ENCODE measurements at places on chromosomes 5 and 9. TPM values are rescaled to one million over a fixed set of nuclear protein-coding genes. Genes with fewer than 3 reads are reported as not detected.

DNA sequence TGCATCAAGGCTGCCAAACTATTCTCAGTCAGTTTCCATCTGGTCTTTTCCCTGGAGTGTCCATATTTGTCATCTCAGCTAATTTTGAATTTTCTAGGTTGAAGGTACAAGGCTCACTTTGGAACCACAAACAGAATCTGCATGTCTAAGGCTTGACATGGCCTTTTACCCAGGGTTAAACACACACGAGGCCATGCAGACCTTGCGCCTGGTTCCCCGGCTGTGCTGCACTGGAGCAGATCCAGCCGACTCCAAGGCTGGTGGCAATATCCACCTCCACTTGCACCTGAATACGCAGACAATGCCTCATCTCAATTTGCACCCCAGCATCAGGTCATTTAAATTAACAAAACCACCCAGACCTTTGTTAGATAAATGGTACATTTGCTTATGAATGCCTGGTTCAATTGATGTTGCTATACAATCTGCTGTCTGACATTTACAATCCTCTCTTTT is 276.2 kb downstream of the HSPA4 start:
- DNase-seq = no peak

Gene SEMA5A
- polyA plus RNA-seq = not detected

DNA sequence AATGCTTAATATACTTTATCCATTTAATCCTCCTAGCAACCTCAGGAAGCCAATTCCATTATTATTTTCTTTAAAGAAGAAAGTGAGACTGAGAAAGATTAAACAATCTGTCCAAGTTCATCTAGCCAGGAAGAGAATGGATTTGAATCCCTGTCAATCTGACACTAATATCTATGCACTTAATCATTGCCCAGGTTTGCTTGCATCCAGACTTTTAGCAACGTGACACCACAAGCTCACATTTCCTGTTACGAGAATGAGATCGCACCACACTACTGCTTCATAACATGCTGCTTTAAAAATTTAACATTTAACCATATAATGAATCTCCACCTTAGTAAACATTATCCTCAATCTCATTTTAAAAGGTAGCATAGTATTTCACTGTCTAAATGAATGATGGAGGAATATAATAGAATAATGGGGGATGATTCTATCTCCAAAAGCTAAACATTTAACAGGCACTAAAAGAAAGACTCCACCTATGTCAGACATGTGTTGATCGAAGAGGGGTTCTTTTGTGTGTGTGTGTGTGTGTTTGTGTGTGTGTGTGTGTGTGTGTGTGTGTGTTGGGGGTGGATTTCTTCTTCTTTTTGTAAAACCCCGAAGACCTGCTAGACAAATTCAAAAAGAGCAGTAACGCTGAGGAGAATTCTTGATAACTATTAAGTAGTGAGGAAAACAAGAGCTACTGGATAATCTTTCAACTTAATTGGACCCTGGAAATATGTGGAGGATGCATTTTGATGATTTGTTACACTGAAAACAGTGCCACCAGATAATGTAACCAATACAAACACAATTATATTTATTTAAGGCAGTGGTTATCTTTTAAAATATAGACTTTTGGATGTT is 138.7 kb upstream of the NR3C1 start:
- DNase-seq = no peak

- no peak for DNase-seq
These were observed 659.4 kb upstream of the ADAMTS16 start for GRCh38 chr5:4480528-4481349.

- DNase-seq = no peak
These were observed 58.2 kb downstream of the NACC2 start for GRCh38 chr9:136036848-136037247.

DNA sequence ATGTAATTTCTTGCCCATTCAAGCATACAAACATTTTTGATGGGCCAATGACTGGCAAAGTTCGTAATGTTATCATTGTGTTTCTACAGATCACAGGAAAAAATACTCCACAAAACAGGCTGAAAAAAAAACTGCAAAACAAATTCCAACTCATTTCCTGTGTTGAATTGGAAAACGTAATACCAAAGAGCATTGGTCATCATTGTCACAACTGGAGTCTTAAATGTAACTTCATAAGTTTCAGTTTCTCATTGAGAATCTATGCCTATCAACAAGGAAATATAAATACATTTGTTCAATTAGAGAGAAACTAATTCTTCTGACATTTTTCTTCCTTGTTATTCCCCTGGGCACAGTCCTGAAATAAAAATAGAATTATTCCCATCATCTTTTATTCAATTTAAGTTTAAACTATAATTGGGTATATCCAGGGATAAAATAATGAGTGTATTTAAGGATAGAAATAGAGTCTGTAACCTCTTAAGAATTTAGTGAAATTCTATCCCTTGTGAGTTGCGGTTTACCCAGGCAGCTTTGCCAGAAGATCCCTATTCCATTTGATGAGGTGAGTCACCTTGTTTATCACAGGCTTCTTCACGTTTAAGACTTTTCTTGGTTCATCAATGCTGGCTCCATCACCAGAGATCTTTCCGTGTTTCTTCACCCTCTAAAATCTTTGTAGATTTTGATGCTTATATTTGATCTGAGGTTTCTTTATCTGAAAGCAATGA is 112.7 kb upstream of the ITGA1 start:
- no peak for DNase-seq

Gene CBY3
- polyA plus RNA-seq = not detected

DNA sequence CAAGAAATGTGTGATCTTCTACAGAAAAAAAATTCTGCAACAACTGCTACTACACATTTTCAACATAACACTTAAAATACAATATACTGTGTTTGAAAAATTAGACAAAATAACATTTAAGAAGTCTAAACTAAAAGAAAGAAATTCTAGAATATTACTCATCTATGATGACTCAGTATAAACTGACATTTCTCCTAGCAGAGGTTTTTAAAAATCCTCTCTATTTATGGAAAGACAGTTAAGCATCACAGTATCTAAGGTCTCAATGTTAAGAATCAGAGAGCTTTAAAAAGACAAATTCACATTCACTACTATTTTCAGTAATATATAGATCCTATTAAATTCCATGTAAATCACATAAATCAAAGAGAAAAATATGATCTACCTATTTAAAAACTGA is 61.3 kb downstream of the NR2F1-AS1 start:
- no peak for DNase-seq

DNA sequence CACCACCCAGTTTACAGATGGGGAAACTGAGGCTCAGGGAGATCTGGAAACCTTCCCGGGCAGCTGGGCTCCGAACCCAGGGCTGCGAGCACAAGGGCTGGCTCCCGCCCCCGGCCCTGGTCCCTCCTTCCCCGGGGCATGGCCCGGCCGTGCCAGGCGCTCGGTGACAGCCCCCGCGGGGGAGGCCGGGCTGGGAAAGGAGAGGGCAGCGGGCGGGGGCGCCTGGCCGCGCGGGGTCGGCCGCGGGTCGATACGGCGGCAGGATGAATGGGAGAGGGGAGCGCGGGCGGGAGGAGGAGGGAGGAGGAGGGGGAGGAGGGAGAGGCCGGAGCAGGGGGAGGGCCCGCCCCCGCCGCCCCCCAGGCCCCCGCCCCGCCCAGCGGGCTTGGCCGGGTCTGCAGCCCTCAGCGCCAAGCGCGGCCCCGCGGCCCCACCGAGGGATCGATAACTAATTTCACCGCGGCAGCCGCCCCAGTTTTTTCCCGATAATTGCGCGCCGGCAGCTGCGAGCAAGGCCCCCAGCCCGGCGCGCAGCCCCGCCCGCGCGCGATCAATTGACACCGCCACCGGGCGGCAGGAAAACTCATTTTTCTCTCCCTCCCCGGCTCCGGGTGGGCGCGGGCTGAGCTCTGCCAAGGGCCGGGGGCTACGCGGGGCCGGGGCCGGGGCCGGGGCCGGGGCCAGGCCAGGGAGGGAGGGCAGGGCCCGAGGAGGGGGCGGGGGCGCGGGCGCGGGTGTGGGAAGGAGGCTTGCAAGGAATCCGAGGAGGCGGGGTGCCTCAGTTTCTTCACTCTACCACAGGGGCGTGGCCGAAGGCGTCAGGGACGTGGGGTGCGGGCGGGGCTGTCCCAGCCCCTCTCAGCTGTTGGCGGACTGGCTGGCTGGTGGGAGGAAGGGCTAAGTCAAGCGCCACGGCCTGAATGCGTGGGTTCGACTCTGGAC is 52.1 kb downstream of the C9orf50 start:
- no peak for DNase-seq

DNA sequence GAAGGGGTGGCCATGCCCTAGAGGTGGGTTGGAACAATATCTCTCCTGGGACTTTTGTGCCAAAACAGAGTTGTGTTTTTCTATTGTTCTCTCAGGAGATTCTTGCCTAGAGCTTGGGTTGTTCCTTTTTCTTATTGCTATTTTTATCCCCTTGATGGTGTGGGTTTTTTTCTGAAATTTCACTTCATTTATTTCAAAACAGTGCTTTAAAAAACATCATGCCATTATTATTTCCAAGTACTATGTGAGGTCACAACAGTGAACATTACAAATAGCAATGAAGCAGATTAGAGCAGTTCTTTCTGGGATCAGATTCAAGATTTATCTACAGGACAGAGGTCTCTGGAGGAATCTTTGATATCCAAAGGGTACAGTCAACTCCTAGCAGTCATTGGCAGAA is 76.6 kb downstream of the ACTBL2 start:
- DNase-seq = no peak

GRCh38 chr5:53361708-53362107 is 118.7 kb upstream of the FST start:
- no peak for DNase-seq

Gene FBXO10
- 2.7 TPM for polyA plus RNA-seq

DNA sequence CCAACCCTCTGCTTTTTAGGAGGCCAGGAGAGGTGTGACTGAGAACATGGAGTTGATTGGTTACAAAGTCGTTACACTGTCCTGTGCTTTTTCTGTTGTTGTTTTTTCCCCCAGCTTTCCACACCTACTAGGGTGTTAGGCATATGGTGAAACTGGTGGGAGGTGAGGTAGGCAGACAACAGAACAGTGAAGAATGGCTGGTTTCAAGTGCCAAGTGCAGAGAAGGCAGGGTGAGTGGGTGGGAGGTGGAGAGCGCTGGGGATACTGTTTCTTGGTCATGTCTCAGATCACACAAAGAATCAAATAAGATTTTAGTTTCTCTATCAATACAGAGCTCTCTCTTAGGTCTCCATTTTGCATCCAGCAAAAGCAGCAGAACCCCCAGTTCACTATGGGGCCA is 2.2 kb upstream of the SPTAN1 start:
- no peak for DNase-seq

Gene GABRG2
- polyA plus RNA-seq = not detected

Gene GDA
- polyA plus RNA-seq = 0.11 TPM

Gene HMMR
- 1.3 TPM for polyA plus RNA-seq

DNA sequence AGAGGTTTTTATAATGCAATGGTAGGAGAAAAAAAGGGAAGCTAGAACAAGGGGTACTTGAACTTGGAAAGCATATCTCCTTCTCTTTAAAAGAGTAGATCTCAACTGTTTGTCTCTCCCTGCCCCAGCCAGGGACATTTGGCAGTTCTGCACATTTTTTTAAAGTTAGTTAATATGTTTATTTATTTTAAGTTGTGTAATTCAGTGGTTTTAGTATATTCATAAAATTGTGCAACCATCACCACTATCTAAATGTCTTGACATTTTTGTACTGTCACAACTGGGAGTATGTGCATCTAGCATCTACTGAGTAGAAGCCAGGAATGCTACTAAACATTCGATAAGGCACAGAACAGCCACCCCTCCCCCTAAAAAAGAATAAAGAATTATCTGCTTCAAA is 103.5 kb upstream of the DPYSL3 start:
- DNase-seq = no peak

- DNase-seq = no peak
These were observed 70.1 kb upstream of the FSTL4 start for GRCh38 chr5:133682451-133682850.

DNA sequence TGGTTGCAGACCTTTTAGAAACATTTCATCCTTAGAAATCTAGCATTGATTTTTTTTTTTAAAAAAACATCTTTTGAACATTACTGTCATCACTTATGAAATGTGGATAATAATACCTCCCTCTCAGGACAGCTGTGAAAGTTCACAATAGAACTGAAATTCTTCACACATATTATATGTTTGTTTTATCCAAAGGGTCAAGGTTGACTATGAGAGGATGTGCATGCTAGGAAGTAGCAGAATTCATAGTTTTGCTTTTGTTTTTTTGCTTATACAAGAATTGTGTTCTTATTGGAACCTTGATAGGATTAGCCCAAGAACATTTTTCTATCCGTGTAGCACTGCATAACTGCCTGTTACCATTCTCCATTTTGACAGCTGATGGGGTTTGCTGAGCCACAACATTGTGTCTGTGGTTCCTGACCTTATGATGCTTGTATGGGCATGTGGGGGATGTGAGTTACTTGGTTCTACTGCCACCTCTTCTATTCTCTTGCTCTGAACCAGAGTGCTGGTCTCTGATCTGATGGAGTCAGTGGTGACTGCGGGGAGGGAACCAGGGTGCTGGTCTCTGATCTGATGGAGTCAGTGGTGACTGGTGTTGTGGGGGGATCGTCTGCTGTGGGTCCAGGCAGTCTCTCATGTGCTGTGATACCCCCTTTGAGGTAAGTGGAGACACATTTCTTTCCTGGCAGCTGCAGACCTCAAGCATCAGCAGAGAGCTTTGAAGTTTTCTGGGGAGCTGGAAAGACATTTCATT is 27.1 kb upstream of the ACTBL2 start:
- DNase-seq = no peak

DNA sequence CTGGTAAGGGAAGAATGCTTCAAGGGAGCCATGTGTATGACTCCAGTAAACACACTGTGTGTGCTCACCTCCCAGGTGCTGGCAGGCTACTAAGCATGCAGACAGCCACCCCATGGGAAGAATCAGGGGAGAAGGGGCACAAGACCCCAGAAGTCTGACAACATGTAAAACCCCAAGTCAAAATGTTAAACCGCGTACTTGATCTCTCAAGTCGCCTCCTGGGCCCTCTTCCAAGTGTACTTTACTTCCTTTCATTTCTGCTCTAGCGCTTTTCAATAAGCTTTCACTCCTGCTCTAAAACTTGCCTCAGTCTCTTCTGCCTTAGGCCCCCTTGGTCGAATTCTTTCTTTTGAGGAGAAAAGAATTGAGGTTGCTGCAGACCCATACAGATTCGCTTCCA is 31.3 kb downstream of the DAPK1 start:
- DNase-seq = no peak

Gene TRUB2
- 12.7 TPM for polyA plus RNA-seq

GRCh38 chr5:125085797-125086505 is 339.5 kb upstream of the ZNF608 start:
- no peak for DNase-seq

Gene PCSK1
- polyA plus RNA-seq = not detected

Gene PTRH1
- polyA plus RNA-seq = 7.7 TPM

- DNase-seq = peak; percentile 1
These were observed 213.4 kb upstream of the ELL2 start for GRCh38 chr5:96175090-96175489.

DNA sequence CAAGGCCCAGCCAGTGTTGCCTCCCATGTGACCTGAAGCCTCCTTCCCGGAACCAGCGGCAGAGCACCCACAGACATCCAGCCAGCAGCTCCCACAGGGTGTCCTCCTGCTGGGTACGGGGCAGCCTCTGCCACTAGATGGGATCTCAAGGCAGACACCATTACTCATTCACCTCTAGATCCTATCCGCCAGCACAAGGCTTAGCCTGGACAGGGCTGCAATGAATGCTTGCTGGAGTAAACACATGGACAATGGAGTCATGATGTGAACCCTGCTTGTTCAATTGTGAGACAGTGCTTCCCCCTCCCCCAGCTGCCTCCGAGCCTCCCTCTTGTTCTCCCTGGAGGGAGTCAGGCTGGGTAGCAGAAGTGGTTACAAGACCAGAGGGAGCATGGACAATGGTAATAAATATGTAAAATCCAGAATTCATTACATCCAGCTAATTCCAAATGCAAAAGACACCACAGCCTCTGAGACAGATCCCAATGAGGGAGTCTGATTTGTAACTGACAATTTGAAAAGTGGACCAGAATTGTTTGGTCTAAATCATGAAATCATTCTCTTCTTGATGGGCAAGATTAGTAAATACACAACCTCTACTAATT is 132.0 kb downstream of the CRB2 start:
- no peak for DNase-seq
